PC-9 (cell line): ENCODE measurements at places on chromosomes 13 and 19. TPM values are rescaled to one million over a fixed set of nuclear protein-coding genes. Genes with fewer than 3 reads are reported as not detected.

Gene AZU1
- not detected in 2 replicates for total RNA-seq

- no peak for DNase-seq
- no peak overlapping the region for H3K4me3 ChIP-seq
- H3K4me1 ChIP-seq = peaks cover 23% of the 10 kb centered on the region
- peak overlapping the region; percentile 44 for H3K27ac ChIP-seq
- H3K27me3 ChIP-seq = no peaks in the 10 kb centered on the region
Observed at GRCh38 chr13:109389456-109389855, 396.9 kb downstream of the IRS2 start.

DNA sequence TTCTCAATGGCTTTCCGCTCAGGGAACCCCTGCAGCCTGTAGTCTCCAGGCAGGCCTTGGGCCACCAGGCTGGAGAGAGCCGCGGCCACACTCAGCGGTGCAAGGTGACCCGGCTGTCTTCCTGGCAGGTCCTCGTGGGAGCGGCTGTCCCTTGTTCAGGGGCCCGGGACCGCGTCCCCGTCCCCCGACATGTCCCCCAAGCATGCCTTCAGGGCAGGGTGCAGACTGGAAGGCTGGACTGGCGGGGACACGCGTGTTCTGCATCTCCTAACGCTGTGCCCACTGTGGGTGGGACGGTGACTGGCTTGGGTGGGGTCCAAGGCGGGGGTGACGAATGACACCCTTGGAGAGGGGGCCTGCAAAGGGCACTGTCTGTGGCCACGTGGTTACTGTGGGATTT lies 93.6 kb downstream of the WTIP start:
- no peaks in the 10 kb centered on the region for H3K36me3 ChIP-seq
- no peak for DNase-seq
- H3K27me3 ChIP-seq = peaks cover 2% of the 10 kb centered on the region; the same call in 1 of the 2 replicates
- no peak overlapping the region for H3K4me3 ChIP-seq
- H3K27ac ChIP-seq = no peak overlapping the region
- no peaks in the 10 kb centered on the region for H3K4me1 ChIP-seq

Gene ZNF136
- total RNA-seq = 5.3 and 6.2 TPM in 2 replicates

DNA sequence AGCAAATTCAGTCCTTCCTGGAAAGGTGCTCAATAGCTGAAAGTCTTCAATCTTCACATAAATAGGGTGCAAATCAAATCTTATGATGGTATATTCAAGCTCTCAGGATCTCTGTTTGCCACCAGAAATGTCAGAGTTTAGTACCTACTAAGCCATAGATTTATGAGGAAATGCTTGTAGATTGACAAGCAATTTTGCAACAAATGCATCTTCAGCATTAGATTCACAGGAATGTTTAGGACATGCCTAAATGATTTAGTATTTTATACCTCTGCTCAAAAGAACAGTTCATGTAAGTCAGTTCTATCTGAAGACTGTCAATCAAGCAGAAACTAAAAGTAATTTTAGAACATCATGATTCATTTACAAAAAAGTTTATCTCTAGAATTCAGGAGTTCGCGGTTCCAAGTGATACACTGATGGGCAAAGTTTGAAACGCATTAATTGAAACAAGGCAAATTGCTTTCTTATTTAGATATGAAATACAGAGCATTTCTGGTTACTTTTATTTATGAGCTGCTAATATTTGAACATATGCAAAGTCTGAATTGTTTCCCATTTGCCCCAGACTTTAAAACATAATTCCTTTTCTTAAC lies 65.7 kb downstream of the DACH1 start:
- no peaks in the 10 kb centered on the region for H3K36me3 ChIP-seq
- H3K4me1 ChIP-seq = no peaks in the 10 kb centered on the region
- H3K4me3 ChIP-seq = no peak overlapping the region
- H3K27ac ChIP-seq = no peak overlapping the region

DNA sequence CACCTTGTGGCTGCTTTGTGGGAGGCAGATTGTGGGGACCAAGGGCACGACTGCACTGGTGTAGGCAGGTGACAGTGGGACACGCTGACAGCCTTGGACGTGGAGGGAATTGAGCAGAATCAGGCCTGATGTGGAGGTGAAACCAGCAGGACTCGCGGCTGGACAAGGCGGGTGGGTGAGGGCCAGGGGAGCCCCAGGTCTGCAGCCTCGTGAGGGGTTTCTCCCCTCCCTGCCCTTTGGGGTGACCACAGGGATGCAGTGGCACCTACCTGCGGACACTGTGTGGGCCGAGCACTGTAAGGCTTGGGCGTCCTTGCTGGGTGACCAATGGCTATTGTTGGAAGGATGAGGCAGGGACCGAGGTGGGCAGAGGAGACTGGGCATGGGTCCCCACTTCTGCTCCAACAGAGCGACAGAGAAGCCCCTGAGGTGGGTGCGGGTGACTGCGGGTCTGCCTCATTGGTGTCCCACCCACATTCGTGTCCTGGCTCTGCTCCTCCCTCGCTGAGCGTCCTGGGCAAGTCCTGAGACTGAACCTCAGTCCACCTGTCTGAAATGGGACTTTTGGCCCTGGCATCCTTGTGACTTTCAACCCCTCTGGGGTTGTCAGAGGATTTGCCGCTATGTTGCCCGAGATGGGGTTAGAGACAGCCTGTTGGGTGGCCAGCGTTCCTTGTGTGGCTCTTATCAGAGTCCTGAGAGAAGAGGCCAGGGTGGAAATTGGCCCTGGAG lies 30.5 kb downstream of the DNM2 start:
- peaks cover 50% of the 10 kb centered on the region for H3K4me1 ChIP-seq
- peak overlapping the region; percentile 83 for H3K27ac ChIP-seq
- H3K36me3 ChIP-seq = no peaks in the 10 kb centered on the region
- H3K4me3 ChIP-seq = no peak overlapping the region

Gene CEACAM3
- total RNA-seq = not detected in 2 replicates

Gene URAD
- not detected in 2 replicates for total RNA-seq

DNA sequence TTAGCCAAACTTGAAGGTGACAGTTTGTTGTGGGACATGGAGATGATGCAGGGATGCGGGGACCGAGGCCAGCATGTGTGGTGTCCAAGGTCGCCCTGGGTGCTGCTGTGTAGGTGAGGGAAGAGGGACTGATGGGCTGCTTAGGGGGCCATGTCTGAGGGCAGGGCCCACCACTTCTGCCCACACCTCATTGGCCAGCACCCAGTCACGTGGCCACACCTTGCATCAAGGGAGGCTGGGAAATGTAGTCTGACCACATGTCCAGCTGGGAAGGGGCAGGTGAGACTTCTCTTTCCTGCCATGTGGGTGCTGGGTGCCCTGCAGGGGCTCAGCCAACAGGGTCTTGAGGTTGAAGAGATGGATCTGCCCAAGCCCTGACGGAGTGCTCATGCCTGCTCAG lies 88.9 kb downstream of the KDM4B start:
- H3K27ac ChIP-seq = no peak overlapping the region
- no peaks in the 10 kb centered on the region for H3K27me3 ChIP-seq
- no peak overlapping the region for H3K4me3 ChIP-seq
- DNase-seq = no peak

Gene SAE1
- 133 and 148 TPM in 2 replicates for total RNA-seq

Gene ZIK1
- 2.2 TPM in 2 replicates for total RNA-seq

Gene TRPC4
- 1.4 and 1.7 TPM in 2 replicates for total RNA-seq

Gene CCDC169
- total RNA-seq = 6.5 and 6.9 TPM in 2 replicates

Gene GSX1
- total RNA-seq = not detected in 2 replicates

DNA sequence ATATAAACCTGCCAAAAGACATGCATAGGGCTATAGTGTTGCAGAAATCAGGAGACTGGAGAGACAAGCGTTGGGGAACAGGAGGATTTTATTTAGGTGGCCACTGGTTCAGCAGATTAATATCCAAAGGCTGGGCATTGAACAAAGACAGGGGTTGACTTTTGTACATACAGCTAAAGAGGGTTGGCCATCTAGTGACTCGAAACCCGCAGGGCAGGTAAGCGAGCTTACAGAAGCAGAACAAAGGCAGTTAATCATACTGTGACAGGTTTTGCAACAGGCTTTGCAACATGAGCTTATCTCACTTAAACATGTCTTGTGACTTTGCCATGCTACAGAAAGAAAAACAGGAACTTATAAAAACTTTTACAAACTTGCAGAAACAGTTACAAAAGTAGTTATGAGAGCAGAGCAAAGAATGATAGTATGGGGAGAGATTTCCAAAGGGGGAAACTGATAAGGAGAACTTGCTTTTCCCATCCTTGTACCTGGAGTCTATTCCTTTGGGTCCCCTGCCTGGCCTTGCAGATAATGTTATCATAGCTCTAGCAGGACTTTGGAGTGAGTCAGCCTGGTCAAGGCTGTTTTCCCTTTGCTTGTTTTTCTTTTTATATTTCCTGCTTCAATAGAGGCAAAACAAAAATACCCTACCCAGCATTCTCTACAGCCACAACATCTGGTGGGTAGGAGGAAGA lies 234.2 kb downstream of the PCDH17 start:
- no peaks in the 10 kb centered on the region for H3K27me3 ChIP-seq
- no peak overlapping the region for H3K27ac ChIP-seq
- peak; percentile 37 for DNase-seq

Gene KCTD15
- total RNA-seq = 13.8 and 20.4 TPM in 2 replicates
